Progenitor cell of endocrine pancreas (in vitro differentiated cells): ENCODE measurements at places on chromosomes 3 and 15. TPM values are rescaled to one million over a fixed set of nuclear protein-coding genes. Genes with fewer than 3 reads are reported as not detected.

GAP43 gene
- total RNA-seq = 9.6 and 11.7 TPM in 2 replicates

ARGFX gene
- not detected in 2 replicates for total RNA-seq

MITF gene
- total RNA-seq = 15.7 and 19.4 TPM in 2 replicates

HGD gene
- total RNA-seq = 11.9 and 27.8 TPM in 2 replicates

GPR171 gene
- not detected in 2 replicates for total RNA-seq

GOLGA8J gene
- not detected in 2 replicates for total RNA-seq

CCPG1 gene
- total RNA-seq = 24.3 and 31.2 TPM in 2 replicates

PDCD10 gene
- total RNA-seq = 45.7 and 48.6 TPM in 2 replicates

CHRM5 gene
- not detected in 2 replicates for total RNA-seq

CDHR4 gene
- total RNA-seq = not detected in 2 replicates

GRK7 gene
- total RNA-seq = 0.14 TPM in 1 of 2 replicates, not detected in the other

MUSTN1 gene
- not detected in 2 replicates for total RNA-seq

GNAT1 gene
- 0.12 and 0.91 TPM in 2 replicates for total RNA-seq

FAH gene
- total RNA-seq = 18.2 and 18.4 TPM in 2 replicates

TMOD2 gene
- total RNA-seq = 7.4 and 8.1 TPM in 2 replicates

ONECUT1 gene
- 304 and 341 TPM in 2 replicates for total RNA-seq

GOLGA8R gene
- 0.31 and 0.55 TPM in 2 replicates for total RNA-seq

SEMA5B gene
- 4.2 and 5.9 TPM in 2 replicates for total RNA-seq

LRRC31 gene
- 0.67 and 1.2 TPM in 2 replicates for total RNA-seq

HIGD2B gene
- not detected in 2 replicates for total RNA-seq

RBP2 gene
- not detected in 2 replicates for total RNA-seq

FBXL2 gene
- total RNA-seq = 20.0 and 23.9 TPM in 2 replicates

DPPA4 gene
- total RNA-seq = 47.5 and 55.4 TPM in 2 replicates

TM6SF1 gene
- 0.27 TPM in 1 of 2 replicates, not detected in the other for total RNA-seq

KBTBD12 gene
- total RNA-seq = 0.29 and 0.40 TPM in 2 replicates

GOLGA8G gene
- not detected in 2 replicates for total RNA-seq

SAXO2 gene
- total RNA-seq = 5.2 and 6.0 TPM in 2 replicates

ASB14 gene
- not detected in 2 replicates for total RNA-seq

ZNF717 gene
- 14.7 and 16.3 TPM in 2 replicates for total RNA-seq

LRTM1 gene
- total RNA-seq = not detected in 2 replicates

IL16 gene
- total RNA-seq = 0.16 and 0.38 TPM in 2 replicates

GABRA5 gene
- total RNA-seq = 0.10 TPM in 1 of 2 replicates, not detected in the other

IGSF10 gene
- 1.6 and 1.8 TPM in 2 replicates for total RNA-seq

ERICH6 gene
- 0.49 TPM in 1 of 2 replicates, not detected in the other for total RNA-seq

CSTA gene
- total RNA-seq = not detected in 2 replicates

CAPN7 gene
- 46.3 and 49.2 TPM in 2 replicates for total RNA-seq

LMOD3 gene
- not detected in 2 replicates for total RNA-seq

KIF23 gene
- total RNA-seq = 26.5 and 28.4 TPM in 2 replicates

SLC9C1 gene
- 1.5 and 2.3 TPM in 2 replicates for total RNA-seq

RARRES1 gene
- total RNA-seq = 1.1 and 3.3 TPM in 2 replicates

FOXB1 gene
- not detected in 2 replicates for total RNA-seq

NR2E3 gene
- total RNA-seq = 0.47 TPM in 1 of 2 replicates, not detected in the other

AGBL1 gene
- total RNA-seq = not detected in 2 replicates

CLDN11 gene
- 1.7 and 2.4 TPM in 2 replicates for total RNA-seq

ZIC4 gene
- total RNA-seq = not detected in 2 replicates

DENND6A gene
- total RNA-seq = 29.1 and 31.9 TPM in 2 replicates

SOX2 gene
- 55.0 and 72.0 TPM in 2 replicates for total RNA-seq

SCN5A gene
- 1.7 and 4.2 TPM in 2 replicates for total RNA-seq

B4GALT4 gene
- 47.9 and 49.0 TPM in 2 replicates for total RNA-seq

INKA1 gene
- not detected in 2 replicates for total RNA-seq

PLXNB1 gene
- total RNA-seq = 535 and 543 TPM in 2 replicates

FEZF2 gene
- total RNA-seq = not detected in 2 replicates

NRROS gene
- 1.4 and 2.0 TPM in 2 replicates for total RNA-seq

ITGA11 gene
- not detected in 2 replicates for total RNA-seq
